ENCODE measurements at places on chromosomes 16 and 17. TPM values are rescaled to one million over a fixed set of nuclear protein-coding genes. Genes with fewer than 3 reads are reported as not detected.

TMIGD1 gene
- total RNA-seq = not detected

CRYBA1 gene
- total RNA-seq = not detected

HP gene
- total RNA-seq = 0.23 TPM

SYT17 gene
- total RNA-seq = 32.5 TPM

CX3CL1 gene
- 18.2 TPM for total RNA-seq

CNTD1 gene
- 0.92 TPM for total RNA-seq

TEKT5 gene
- total RNA-seq = 1.2 TPM

PMP22 gene
- 17.1 TPM for total RNA-seq

KRT25 gene
- total RNA-seq = not detected

SOST gene
- 0.23 TPM for total RNA-seq

CSH1 gene
- not detected for total RNA-seq

CKLF gene
- 51.7 TPM for total RNA-seq

HS3ST3A1 gene
- not detected for total RNA-seq

METRN gene
- total RNA-seq = 74.5 TPM

KRTAP2-3 gene
- not detected for total RNA-seq

HYDIN gene
- 48.7 TPM for total RNA-seq

ABCA6 gene
- total RNA-seq = 6.2 TPM

CETP gene
- 1.4 TPM for total RNA-seq

SNX20 gene
- 0.46 TPM for total RNA-seq

LPO gene
- 0.23 TPM for total RNA-seq

PNMT gene
- total RNA-seq = 3.2 TPM

MYH8 gene
- total RNA-seq = under 0.01 TPM

G6PC1 gene
- under 0.01 TPM for total RNA-seq

PLCD3 gene
- 14.1 TPM for total RNA-seq
